ENCODE measurements at places on chromosomes 1 and 21. TPM values are rescaled to one million over a fixed set of nuclear protein-coding genes. Genes with fewer than 3 reads are reported as not detected.

DNA sequence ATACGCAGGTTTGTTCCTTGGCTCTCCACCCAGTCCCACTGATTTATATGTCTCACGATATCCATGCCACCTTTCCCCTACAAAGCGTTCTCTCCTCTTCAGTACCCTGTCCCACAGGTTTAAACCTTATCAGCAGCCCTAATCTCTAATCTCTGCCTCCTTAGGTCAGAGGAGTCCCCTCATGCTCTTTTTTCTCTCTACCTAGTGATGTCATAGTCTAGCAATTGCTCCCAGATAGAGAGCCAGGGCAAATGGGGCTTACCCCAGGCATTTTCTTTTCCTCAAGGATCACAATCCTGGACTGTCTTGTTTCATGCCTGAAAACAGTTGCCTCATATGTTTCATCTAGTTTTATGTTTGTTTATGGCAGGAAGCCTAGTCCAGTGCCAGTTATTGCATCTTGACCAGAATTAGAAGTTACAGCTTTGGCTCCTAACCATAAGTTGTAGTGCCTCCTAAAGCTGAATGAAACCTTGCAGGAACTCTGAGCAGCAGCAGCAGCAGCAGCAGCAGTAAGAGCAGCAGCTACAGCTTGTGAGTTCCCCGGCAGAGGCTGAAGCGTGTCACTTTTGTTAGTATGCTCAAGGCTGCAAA is 26.7 kb upstream of the TP53BP2 start:
- no peak for ATAC-seq

DNA sequence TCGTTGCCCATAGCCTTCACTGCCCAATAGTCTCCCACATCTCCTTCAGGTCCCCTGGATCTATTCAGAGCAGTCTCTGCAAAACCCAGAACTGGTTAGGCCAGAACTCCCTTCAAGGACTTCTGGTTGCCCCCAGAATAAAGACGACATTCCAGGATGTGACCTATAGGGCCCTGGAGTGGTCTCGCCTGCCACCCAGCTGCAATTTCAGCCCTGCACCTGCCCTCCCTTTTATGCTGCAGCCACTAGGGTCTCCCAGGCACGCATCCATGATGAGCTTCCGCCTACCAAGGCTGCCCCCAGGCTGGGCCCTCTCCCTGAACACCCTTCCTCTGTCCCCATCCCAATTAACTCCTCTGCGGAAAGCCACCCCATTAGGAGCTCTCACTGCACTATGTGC is 7.2 kb upstream of the TSPEAR start:
- no peak for ATAC-seq

DNA sequence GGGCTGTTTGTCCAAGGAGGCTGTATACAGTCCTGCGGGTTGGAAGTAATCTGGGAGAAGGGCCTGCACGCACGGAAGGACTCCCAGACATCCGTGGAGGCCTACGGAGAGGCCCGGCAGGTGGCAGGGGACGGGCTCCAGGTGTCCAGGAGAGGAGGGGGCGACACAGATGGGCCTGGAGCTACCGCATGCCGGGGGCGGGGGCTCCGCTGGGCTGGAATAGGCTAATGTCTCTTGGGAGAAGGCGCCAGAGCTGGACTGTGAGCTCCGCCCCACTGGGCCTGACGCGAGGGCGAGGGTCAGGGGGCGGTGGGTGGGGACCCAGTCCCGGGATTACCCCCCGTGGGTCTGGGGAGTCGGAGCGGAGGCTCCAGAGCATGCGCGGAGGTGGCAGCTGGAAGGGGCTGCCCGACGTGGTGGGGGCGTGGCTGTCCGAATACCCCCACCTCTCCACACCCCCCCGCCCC is 659 bp downstream of the AGO1 start:
- peak; percentile 34 for ATAC-seq

- no peak for ATAC-seq
Measured at GRCh38 chr1:14539953-14540563, 58.4 kb upstream of the KAZN start.

GRCh38 chr1:196680107-196680506 is 28.3 kb downstream of the CFH start:
- ATAC-seq: no peak

DNA sequence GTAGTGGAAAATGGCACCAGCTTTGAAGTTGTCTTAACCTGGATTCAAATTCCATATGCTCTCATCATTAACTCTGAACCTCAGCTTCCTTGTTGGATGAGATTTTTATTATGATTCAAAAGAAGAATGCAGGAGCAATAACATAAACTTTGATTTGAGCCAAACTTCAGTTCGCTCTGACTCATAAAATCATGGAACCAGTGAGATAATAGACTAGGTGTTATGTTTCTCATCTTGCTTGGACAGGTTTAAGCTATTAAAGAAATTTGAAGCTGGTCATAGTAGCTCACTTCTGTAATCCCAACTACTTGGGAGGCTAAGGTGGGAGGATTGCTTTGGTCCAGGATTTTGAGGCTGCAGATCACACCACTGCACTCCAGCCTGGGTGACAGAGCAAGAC is 172.8 kb downstream of the CLEC20A start:
- ATAC-seq: peak; percentile 87

DNA sequence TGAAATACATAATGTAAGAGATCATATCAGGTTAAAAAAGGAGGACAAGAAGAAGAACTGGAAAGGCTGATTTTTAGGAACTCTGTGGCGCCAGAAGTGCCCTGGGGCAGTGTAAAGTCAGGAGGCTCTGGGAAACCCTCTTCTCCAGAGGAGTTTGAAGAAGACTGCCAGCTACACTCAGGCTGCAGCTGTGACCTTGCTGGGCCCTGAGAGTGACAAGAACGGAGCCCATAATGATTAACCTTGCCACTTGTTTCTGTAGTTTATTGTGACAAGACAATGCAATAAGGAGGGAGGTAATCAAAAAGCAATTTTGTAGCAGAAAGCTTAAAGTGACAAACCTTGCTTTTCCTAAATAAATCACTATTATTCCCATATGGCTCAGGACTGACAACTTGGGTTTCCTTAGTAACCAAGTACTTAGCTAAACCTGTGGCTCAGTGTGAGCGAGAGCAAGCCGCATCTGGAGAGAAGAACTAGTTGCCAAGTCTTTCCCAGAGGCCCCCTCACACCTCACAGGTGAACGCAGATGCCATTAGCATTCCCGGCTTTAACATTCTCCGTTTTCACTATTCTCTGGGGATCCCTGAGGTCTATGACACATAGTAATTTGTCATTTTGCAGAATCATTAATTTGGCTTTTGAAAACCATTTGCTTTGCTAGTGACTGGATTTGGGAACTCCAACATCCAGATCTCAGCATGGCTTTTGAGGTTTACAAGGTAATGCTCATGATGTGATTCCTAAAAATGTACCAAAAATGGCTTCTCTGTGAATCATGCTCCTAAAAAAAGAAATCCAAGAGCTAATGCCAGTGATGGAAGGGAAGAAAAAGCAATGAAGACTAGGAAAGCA is 115.9 kb downstream of the OMA1 start:
- no peak for ATAC-seq

GRCh38 chr1:44733365-44733764 is 2.4 kb upstream of the RNU5D-1 start:
- ATAC-seq: no peak

- ATAC-seq: peak; percentile 86
Measured at GRCh38 chr21:30194701-30195299, 21.1 kb downstream of the CLDN8 start.

- ATAC-seq: no peak
Measured at GRCh38 chr1:24179251-24179840, 7.7 kb downstream of the IFNLR1 start.

DNA sequence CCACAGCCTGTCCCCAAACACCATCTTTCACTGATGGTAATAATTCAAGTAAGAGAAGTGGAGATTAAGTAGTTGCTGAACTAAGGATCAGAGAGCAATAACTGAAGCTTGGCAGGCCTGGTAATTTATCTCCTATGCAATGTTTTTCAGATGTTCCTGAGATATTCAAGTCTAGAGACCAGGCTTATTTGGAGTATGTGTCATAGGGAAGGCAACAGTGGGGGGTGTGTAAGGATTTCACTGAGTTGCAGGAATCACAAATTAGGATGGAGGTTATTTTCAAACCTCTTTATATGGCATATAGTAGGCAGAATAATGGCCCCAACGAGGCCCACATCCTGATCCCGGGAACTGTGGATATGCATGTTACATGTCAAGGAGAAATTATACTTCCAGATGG is 171.7 kb downstream of the KCNJ6 start:
- no peak for ATAC-seq

- ATAC-seq: no peak
Measured at GRCh38 chr1:48555271-48555670, 83.3 kb upstream of the SPATA6 start.

DNA sequence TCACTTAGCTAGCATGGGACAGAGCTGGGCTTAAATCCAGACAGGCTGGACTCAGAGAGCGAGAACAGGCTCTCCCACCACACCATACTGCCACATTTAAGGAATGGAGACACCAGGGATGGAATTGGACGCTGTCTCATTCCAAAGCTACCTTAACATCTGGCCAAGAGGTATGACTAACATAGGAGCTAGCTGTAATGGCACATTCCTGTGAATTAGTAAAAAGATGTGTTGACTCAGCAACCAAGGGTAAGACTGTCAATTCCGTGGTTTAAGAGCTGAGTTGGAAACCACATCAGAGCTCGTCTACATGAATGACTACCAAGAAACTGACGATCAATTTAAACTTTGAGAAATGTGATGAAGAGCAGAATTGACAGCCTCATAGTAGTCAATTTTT is 8.3 kb upstream of the TNFRSF9 start:
- ATAC-seq: peak; percentile 44

Gene VWA1
- 29.4 TPM for total RNA-seq

Gene CD58
- 19.8 TPM for total RNA-seq

Gene PTGFRN
- 55.1 TPM for total RNA-seq

Gene ADAMTS5
- 0.80 TPM for total RNA-seq

Gene ZBTB21
- total RNA-seq: 8.7 TPM

All from esophagus mucosa (tissue), 1 donor.